ENCODE measurements at places on chromosomes 7 and 10. TPM values are rescaled to one million over a fixed set of nuclear protein-coding genes. Genes with fewer than 3 reads are reported as not detected.

GRCh38 chr10:30456266-30456665 lies 22.3 kb downstream of the MAP3K8 start:
- DNase-seq: no peak

GRCh38 chr7:138979226-138979979 lies 1.8 kb downstream of the KIAA1549 start:
- DNase-seq: peak; percentile 57

The GHRHR gene
- not detected for total RNA-seq

GRCh38 chr7:2880874-2881533 lies 36.9 kb upstream of the GNA12 start:
- DNase-seq: no peak

DNA sequence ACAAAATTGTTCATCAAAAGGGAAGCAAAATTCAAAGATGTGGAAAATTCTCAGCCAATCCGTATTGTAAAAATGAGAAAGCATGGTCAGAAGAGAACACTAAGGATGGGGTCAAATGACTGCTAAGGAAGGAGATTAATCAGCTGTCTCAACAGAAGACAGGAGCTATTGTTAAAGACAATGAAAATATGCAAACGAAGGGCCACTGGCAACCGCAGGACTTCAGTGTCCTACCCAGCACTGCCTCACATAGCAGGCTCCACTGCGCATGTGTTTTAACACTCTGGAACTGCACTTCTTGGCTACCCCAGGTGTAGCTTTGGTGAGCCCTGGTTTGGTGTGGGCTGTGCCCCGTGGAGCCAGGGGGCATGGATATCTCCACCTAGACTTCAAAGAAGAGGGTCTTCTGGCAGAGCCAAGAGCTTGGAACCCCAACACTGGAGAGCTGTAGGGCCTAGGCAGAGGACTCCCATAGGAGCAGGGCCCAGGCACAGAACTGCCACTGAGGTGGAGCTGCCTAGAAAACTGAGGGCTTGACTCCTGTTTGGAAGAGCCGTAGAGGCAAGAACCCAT lies 176.2 kb upstream of the GDF10 start:
- no peak for DNase-seq

GRCh38 chr10:32381165-32381564 lies 34.2 kb upstream of the EPC1 start:
- DNase-seq: no peak

DNA sequence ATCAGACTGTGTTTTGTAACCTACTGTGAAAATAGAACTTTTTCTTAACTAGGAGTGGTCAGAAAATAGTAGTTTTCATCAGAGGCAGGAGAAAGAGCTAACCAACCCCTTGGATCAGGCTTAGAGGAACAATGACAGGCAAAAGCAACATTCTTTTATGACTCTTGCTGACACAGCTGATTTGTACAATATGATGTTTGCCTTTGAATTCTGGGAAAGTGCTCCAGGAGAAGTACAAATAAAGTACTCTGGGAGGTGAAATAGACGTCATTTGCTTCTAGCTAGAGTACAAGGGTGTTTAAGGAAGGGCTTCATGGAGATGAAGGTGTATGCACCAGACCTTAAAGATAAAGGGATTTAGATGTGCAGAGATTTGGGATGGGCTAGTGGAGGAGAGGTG lies 75.1 kb upstream of the KIAA1217 start:
- DNase-seq: no peak

The FFAR4 gene
- 1.5 TPM for total RNA-seq

GRCh38 chr10:121089434-121089833 lies 238.3 kb downstream of the WDR11 start:
- DNase-seq: no peak

- no peak for DNase-seq
Measured at GRCh38 chr10:14129770-14130169, 201.0 kb downstream of the FRMD4A start.

DNA sequence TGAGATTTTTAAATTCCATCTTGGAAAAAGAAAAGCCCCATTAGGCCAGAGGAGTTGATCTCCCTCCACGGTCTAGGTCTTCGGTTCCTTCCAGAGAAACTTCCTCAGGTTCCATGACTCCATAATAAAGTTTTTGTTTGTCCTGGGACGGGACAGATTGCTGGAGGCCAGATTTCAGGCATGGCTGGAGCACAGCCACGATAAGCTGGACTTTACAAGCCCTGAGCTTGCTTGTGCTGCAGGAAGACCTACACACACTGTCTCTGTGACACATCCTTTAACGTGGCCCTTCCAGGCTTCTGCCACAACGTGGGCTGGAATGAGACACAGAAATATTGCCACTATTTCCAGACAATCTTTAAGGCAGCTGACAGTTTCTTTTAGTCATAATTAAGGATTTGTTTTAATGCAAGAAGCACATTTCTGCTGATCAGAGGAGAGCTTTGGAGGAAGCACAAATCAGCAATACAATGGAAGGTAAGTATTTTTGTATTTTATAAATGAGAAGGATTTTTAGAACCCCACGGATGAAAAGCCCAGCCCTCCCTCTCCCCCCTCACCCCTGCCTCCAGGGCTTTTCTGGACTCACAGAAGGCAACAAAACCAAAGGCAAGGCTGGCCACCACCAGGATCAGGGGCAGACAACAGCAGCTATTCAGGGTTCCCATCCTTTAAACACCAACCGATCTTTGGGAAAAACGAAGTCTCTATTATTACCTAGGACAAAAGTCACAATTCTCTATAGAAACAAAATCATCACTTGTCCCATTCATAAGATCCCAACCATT lies 6.5 kb downstream of the CTBP2 start:
- peak; percentile 57 for DNase-seq

- no peak for DNase-seq
Measured at GRCh38 chr10:129602938-129603535, 136.0 kb downstream of the MGMT start.

DNA sequence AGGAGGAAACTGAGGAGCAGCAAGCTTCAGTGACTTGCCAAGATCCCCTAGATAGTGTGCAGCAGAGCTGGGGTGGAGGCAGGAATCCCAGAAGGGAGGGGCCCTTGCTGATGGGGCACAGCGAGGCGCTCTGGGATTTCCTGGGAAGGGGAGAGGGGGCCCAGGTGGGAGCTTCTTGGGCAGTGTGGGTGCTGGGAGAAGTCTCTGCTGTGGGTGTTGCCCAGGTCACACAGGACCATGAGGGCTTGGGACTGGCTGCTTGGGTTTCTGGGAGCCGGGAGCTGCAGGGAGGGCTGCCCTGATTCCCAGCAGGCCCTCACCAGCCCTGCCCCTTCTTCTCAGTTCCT lies 55.2 kb downstream of the TSPAN15 start:
- no peak for DNase-seq

The ADAM8 gene
- total RNA-seq: 113 TPM

DNA sequence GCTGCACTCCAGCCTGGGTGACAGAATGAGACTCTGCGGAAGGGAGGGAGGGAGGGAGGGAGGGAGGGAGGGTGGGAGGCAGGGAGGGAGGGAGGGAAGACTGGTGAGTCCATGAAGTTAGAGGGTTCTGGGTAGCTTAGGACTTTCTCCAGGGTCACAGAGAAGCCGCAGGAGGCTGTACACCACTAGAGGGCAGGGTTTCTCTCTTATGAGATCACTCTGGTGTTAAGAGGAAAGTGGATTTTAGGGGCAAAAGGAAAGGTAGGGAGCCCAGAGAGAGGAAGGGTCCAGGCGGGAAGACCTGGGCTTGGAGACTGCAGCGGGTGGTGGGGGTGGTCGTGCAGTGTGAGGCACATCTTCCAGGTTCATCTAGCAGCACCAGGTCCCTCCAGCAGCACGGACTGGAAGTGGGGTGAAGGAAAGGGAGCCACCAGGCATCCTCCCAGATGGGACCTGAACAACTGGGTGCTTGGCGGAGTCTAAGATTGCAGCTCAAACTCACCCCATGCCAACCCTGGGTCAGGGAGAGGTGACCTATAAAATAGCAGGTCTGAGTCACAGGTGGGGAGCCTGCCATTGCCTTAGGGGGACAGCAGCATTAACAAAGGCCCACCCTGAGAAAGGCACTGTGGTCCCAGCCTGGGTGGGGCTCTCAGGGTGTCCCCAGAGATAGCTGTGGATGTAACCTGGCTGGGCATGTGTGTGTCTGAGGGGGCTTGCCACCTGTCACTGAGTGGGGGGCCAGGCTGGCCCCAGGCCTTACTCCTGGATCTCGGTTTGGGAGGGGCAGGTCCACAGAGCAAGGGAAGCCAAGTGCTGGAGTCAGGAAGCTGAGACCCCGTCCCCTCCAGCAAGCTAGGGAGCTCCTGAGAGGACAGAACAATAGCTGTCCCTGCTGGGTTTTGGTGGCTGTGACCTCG lies 48.5 kb upstream of the SLC29A3 start:
- peak; percentile 69 for DNase-seq

- DNase-seq: no peak
Measured at GRCh38 chr10:103276251-103276895, 565 bp upstream of the INA start.

- peak; percentile 65 for DNase-seq
Measured at GRCh38 chr10:60446070-60446833, 56.6 kb upstream of the ANK3 start.

The PLXNA4 gene
- 1.2 TPM for total RNA-seq

- DNase-seq: no peak
Measured at GRCh38 chr10:8424555-8425211, 370.2 kb downstream of the GATA3 start.
